HS-5 (cell line): ENCODE measurements at places on chromosomes 13 and 19.

- DNase-seq: no peak
Measured at GRCh38 chr13:39665763-39666162, 10.3 kb downstream of the COG6 start.

DNA sequence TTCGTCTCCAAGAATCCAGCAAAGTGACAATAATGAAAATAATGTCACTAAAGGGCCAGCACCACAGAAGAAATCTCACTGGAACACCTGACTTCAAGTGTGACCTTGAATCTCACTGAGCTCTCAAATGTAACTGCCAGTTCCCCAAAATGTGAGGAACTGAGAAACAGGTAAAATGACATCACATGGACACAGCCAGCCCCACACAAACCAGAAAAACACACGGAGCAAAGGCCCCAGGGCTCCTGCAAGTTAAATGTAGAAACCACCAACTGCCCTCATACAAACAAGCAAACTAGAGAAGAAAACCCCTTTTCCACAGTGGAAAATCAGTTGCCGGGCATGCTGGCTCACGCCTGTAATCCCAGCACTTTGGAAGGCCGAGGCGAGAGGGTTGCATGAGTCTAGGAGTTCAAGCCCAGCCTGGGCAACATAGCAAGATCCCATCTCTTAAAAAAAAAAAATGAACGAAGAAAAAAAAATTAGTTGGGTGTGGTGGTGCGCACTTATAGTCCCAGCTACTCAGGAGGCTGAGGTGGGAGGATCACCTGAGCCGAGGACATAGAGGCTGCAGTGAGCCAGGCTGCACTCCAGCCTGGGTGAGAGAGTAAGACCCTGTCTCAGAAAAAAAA, 8.7 kb upstream of the KANK2 start:
- DNase-seq: no peak

GRCh38 chr13:28621449-28621848, 37.5 kb upstream of the POMP start:
- no peak for DNase-seq

DNA sequence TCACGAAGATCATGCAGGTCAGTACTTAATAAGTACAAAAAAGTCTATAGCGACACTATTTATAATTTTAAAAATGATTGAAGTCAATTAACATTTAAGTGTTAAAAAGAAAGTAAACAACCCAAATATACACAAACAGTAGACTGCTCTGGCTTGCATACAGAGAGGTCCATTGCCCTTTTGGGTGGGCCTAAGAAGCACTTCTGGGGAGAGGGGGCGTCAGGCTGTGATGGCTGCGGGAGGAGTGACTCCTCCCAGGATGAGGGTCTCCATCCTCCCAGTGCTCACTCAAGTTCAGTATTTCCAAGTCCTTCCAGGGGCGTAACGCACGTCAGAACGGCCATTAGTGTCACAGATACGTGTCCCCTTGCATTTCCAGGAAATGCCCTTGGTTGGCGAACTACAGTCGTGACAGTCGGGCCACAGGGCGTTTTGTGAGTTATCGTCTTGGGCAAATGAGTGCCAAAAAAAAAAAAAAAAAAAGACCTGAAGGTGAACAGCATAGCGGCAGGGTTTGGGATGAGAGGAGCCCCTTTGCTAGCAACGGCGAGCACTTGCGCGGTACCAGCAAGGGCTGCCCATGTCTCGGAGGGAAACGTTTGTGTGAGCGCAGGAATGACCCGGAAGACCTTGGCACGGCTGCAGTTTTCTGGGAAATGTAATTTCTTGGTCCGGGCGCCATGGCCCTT, at the start of gene SCGB2B2:
Gene SCGB2B2, minus strand, starts transcription at position 463 of the 689 bp plus-strand sequence. CDS start 82,596 bp downstream, outside the sequence.
- DNase-seq: peak; percentile 84

DNA sequence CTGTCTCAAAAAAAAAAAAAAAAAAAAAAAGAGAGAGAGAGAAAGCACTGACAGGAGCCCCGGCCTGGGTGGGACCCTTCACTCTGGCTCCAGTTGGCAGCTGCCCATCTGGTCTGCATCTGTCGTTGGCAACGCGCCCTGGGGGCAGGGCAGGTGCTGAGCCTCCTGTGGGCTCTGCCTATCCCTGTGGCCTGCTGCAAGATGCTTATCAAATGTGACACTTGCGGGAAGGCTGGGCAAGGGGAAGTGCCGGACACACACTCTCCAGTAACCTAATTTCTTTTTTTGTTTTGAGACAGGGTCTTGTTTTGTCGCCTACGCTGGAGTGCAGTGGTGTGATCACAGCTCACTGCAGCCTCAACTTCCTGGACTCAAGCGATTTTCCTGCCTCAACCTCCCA, 10.7 kb upstream of the KPTN start:
- no peak for DNase-seq

- no peak for DNase-seq
Measured at GRCh38 chr13:52845334-52845761, 3.1 kb downstream of the PCDH8 start.

DNA sequence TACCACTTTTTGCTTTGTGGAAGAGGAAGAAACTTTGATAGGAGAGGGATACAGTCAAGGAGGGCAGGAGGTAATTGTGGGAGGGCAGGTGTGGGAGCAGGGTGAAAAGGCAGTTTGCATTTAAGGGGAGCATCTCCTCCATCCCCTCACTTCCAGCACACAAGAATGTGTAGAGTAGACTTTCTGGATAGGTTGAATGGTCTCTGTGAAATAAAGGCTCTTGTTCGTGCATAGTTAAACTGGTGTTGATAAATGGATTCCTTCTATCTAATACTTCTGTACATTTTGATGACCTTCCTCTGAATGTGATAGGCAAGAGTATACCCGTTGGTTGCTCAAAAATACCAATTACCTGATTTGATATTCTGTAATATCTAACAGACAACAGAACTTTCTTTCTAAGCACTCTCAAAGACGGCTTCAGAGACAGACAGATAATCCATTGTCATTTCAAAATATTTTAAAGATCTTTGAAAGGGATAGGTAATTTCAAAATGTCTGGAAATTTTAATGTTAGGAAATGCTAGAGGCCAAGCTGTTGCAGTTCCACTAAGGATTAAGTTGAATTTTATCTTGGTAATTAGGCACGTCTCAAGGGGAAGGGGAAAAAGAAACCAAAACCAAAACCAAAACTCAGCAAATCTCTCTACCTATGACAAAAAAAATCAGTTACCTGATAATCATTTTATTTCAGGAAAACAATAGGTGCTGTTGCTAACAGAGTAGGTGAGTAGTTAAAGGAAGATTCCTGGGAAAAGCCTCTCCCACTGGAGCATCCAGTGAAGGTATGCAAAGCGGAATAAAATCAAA, 302.6 kb downstream of the COG6 start:
- DNase-seq: no peak

GRCh38 chr13:40776681-40777165, 5.7 kb upstream of the MRPS31 start:
- DNase-seq: no peak

DNA sequence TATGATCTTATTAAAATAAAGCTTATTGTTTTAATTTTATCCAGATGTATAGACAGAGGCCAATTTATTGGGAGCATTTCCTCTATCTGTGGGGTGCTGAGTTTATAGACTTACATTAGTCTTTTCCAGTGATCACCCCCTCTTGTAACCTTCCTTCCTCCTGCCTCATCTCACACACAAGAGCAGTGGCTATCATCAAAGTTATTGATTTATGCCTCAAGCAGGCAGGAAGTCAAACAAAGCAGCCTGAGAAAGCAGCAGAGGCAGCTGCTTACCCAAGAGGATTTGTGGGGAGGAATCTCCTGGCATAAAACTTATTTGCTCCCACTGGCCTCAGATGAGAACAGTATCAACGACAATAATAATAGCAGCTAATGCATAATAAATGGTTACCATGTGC, 26.3 kb upstream of the DCLK1 start:
- DNase-seq: no peak

- DNase-seq: no peak
Measured at GRCh38 chr13:79829880-79830279, 348.9 kb downstream of the NDFIP2 start.

GRCh38 chr19:45472563-45473366, 5.0 kb downstream of the FOSB start:
- DNase-seq: no peak

DNA sequence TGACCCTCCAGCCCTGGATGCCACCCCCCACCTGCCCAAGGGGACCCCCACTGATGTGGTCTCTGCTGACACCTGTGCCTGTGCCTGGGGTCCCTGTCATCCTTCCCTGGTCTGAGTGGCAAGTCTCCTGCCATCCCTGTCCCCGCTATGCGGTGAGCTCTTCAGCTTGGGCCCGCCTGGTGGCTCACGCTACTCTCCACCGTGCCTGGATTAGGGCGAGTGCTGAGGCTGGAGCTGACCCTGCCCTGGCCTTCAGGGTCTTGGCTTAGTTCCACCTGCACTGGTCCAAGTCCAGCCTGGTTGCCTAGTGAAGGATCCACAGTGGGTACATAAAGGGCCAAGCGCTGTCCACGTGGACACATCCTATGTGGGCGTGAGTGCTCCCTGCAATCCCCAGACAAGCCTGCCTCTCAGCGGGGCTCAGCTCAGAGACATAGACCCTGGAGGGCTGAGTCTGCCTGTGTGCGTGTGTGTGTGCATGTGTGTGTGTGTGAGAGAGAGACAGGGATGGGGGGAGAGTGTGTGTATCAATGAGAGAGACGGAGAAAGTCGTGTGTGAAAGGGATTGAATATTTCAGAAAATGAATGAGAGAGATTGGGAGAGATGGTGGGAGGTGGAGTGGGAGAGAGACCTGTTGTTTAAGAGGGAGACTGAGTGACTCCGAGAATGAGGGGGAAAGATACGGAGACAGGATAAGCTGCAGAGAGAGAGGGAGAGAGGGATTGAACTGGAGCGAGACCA, 22.1 kb downstream of the WTIP start:
- DNase-seq: no peak
